ENCODE measurements at places on chromosomes 3 and 15.

GRCh38 chr15:91921188-91921842 lies 67.8 kb downstream of the SLCO3A1 start:
- no peak for DNase-seq

GRCh38 chr15:92681141-92681631 lies 25.6 kb upstream of the FAM174B start:
- DNase-seq = no peak

GRCh38 chr3:187305881-187306280 lies 14.3 kb upstream of the MASP1 start:
- DNase-seq = no peak

GRCh38 chr3:72947715-72948490 lies 48.7 kb upstream of the PPP4R2 start:
- DNase-seq = no peak

GRCh38 chr3:132804498-132804897 lies 82.3 kb upstream of the NPHP3 start:
- DNase-seq = no peak
